ENCODE measurements at places on chromosomes 2 and 18. TPM values are rescaled to one million over a fixed set of nuclear protein-coding genes. Genes with fewer than 3 reads are reported as not detected.

PIEZO2 gene
- total RNA-seq: 270 TPM

ARHGAP15 gene
- total RNA-seq: not detected

LYPD6B gene
- not detected for total RNA-seq

NIF3L1 gene
- 18.9 TPM for total RNA-seq

OTX1 gene
- total RNA-seq: not detected
